ENCODE measurements at places on chromosomes 5 and 9.

GRCh38 chr5:87150630-87151029 lies 117.1 kb upstream of the RASA1 start:
- DNase-seq = no peak

DNA sequence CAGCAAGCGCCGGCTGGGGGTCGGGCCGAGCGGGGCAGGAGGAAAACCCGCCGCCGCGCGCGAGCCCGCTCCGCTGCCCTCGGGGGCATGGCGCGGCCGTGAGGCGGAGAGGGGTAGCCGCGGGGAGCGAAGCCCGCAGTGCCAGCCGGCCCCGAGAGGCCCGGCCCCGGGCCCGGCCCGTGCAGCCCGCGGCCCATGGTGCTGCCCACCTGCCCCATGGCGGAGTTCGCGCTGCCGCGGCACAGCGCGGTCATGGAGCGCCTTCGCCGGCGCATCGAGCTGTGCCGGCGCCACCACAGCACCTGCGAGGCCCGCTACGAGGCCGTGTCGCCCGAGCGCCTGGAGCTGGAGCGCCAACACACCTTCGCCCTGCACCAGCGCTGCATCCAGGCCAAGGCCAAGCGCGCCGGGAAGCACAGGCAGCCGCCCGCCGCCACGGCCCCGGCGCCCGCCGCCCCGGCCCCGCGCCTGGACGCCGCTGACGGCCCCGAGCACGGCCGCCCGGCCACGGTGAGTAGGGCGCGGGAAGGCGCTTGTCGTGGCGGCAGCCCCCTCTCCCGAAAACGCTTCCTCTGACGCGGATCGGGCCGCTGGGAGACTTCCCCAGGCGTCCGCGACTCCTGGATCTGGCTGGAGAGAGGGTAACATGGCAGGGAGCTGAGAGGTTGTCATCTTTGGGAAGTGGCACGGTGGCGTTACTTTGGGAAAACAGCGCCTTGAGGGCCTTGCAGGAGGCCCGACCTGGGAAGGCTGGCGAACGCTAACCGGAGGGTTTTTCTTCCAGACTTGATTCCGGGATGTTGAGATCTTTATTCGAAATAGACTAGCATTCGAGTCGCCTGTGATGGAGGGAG lies 523 bp downstream of the MAML1 start:
- peak; percentile 23 for DNase-seq

DNA sequence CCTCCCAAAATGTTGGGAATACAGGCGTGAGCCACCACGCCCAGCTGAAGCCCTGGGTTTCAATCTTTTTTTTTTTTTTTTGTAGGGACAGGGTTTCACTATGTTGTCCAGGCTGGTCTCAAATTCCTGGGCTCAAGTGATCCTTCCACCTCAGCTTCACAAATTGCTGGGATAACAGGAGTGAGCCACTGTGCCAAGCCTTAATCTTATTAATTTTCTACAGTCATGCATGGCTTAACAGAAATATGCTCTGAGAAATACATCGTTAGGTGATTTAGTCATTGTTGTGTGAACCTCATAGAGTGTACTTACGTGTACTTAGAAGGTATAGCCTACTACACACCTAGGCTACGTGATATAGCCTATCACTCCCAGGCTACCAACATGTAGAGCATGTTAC lies 31.0 kb downstream of the GLDC start:
- DNase-seq = no peak

DNA sequence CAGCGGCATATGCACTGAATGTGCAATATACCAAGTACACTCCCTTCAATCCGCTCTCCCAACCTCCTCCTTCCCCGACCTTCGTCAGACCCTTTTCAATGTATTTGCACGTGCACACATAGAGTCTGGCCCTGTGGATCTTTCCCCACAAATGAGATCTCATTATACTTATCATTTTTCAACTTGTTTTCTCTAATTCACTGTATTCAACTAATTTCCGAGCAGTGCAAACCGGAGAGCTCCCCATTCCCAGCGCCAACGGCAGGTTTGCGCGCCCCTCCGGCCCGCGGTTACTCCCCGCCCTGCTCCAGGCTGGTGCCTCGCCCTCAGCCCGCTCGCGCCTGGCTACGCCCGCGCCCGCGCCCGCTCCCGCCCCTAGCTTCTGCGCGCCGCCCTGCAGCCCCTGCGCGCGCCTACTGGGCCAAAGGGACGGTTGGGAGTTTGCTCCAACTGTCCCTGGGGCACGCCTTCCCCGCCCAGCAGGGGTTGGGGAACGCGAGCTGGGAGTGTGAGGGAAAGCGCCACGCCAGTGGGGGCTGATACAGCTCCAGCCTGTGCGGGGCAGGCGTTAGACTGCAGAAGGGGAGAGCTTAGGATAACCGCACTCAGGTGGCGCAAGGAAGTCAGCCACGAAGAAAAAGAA lies 3.3 kb upstream of the CDC20B start:
- DNase-seq = no peak

DNA sequence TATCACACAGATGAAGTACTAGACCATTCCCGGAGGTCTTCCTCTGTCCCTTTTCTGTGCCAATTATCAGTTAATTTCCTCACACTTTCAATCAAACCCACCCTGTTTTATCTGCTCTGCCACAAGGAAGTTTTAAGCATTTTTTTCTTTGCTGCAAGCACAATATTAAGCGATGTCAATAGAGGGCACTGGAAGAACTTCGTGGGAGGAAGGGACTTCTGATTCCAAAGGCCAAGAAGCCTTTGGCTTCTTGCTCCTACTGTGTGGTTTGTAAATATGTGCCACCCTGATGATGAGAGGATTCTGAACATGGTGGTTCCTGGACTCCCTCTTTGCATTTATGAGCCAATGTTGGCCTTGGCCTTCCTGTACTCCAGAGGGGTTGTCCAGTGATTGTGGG lies 1712.5 kb upstream of the C9orf72 start:
- no peak for DNase-seq

DNA sequence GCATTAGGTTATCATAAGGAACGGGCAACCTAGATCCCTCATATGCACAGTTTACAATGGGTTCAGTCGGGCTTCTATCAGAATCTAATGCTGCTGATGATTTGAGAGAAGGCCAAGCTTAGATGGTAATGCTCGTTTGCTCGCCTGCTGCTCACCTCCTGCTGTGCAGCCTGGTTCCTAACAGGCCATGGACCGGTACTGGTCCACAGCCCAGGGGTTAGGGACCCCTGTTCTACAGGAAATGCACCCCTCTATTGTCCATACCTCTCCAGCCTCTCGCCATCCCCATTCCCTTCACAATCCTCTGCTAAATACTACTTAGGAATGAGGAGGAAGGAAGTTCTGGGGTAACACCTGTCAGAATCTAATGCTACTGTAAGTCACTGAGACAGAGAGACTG lies 75.1 kb downstream of the OXCT1 start:
- no peak for DNase-seq

- no peak for DNase-seq
Measured at GRCh38 chr5:194102-194501, 2.8 kb downstream of the LRRC14B start.

DNA sequence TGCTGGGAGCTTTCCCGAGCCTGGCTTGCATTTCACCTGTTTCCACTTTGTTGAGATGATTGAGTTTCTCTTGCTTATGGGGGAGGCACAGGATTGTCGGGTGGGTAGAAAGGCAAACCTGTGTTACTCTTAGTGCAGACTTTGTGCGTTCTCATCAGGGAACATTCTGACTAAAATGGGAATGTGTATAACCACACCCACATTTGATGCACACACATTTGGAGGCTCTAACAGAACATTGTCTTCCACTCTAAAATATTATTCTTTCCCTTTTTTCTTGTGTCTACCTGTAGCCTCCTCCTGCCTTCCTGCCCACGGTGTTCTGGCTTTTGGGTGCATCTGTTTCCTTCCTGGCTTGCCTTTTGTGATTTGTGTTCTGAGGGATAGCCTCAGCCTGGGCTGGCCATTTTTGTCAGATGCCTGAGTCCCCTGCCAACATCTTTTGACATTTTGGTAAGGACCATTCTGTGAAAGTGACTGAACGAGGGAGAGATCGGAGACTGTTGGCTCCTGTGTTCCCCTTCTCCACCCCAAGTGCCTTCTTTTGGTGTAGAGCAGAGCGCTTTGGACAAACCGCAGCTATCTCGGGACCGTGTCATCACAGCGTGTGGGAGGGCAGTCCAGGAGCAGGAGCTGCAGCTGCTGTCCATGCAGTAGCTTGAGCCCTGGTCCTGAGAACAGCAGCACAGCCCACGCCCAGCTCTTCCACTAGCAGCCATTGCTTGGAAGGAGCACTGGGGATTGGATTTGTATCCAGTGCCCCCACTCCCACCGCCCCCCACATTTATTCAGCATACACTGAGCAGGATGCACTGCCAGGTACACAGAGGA lies 101.4 kb downstream of the ARHGAP26 start:
- DNase-seq = no peak

DNA sequence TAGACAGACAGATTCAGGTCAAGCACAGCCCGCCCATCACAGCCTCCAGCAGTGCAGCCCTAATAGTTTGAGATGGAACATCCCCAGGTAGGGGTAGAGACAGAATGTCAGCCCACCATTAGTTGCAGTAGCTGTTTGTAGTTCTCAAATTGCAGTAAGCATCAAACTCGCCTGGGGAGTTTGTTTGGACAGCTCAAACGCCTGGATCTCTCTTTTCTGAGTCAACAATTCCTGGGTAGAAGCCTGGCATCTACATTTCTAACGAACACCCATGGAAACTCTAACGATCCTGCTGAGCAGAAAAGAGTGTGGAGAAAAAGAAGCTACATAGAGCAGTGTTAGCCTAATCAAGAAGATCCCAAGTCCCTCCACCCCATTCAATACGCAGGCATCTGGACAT lies 59.4 kb downstream of the ADAMTS16 start:
- no peak for DNase-seq

DNA sequence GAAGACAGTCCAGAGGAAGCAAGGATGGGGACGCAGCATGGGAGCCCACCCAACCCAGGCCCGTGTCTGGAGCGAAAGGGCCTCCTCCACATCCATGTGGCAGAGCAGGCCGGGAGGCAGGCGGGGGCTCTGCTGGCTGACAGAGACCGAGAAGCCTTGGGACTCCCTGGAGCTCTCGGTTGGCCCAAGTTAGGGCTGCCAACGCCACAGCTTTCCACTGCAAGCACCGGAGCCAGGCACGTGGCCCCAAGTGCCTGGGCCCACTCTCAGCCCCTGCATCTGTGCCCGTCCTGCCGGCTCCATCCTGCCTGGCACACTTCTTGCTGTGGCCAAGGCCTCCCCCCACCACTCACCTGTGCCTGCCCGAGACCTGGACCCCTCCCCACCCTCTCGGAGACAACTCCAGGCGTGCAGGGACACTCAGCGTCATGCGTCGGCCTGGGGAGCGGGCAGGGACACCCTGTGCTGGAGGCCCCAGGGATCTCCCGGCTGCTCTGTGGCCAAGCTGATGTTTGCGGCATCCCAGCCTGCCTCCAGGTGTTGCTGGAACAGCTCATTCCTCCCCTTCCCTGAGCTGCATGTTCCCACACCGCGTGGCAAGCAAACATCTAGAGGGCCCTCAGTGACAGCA lies 31.5 kb downstream of the SLC6A3 start:
- no peak for DNase-seq

GRCh38 chr5:116778651-116779280 lies 204.1 kb upstream of the SEMA6A start:
- DNase-seq = no peak

GRCh38 chr9:122329597-122329996 lies 41.2 kb upstream of the PTGS1 start:
- DNase-seq = no peak

GRCh38 chr9:38172586-38172985 lies 103.6 kb upstream of the SHB start:
- DNase-seq = no peak

DNA sequence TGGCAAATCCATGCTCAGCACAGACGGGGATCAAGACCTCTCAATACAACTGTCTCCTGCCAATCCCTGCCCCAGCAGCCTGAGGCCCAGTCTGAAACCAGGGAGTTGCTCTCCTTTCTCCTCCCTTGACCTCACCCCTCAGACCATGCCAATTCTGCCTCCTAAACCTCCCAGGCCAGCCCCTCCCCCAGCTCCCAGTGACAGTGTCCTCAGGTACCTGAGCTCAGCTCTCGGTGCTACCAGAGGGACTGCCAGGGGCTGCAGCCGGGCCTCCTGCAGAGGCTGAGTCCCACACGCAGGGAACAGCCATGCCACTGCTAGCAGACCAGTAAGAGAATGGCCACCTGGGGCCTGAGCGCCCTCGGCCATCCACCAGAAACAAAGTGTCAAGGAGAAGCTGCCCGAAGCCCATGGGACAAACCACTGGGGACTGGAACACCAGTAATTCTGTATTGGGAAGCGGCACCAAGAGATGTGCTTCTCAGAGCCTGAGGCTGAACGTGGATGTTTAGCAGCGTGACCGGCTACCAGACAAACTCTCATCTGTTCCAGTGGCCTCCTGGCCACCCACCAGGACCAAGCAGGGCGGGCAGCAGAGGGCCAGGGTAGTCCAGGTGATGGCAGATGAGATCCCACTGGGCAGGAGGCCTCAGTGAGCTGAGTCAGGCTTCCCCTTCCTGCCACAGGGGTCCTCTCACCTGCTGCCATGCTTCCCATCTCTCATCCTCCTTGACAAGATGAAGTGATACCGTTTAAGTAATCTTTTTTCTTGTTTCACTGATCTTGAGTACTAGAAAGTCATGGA lies 557 bp upstream of the IL3 start:
- DNase-seq = peak; percentile 0

- DNase-seq = peak; percentile 14
Measured at GRCh38 chr5:10701567-10702039, 59.4 kb downstream of the DAP start.

DNA sequence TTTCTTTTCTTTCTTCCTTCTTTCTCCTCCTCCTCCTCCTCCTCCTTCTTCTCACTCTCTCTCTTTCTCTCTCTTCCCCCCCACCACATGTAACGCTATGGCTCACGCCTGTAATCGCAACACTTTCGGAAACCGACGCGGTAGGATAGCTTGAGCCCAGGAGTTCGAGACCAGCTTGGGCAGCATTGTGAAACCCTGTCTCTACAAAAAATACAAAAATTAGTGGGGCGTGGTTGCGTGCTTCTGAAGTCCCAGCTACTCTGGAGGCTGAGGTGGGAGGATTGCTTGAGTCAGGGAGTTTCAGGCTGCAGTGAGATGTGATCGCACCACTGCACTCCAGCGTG lies 736 bp upstream of the GLDC start:
- no peak for DNase-seq

- no peak for DNase-seq
Measured at GRCh38 chr5:138275379-138275782, 960 bp upstream of the GFRA3 start.

DNA sequence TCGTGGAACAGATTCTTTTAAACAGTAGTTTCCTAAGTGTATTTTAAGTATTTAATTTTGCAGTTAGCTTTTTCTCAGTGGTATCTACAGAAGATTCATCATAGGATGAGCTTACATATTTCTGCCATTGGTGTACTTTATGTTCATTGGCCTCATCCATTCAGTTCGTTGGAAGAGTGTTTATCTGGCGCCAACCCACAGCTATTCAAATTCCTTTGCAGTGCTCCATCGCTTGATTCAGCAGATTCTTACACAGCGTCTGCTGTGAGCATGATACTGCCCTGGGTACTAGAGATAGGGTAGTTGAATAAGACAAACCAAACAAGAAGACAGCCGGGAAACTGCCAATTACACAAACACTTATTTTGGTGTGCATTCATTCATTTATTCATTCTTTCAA lies 55.1 kb downstream of the NUP214 start:
- DNase-seq = no peak

GRCh38 chr5:150734579-150735384 lies 24.0 kb downstream of the DCTN4 start:
- DNase-seq = no peak

Data from activated CD4-positive, alpha-beta T cell treated with anti-CD3 and anti-CD28 coated beads, Interleukin-2, amount 50 U/mL, for 24 hours (primary cell).